Neuronal stem cell (in vitro differentiated cells): ENCODE measurements at places on chromosomes 2 and 18.
A peak's percentile ranks its signal among the peaks of the same experiment; 100 is the strongest.

DNA sequence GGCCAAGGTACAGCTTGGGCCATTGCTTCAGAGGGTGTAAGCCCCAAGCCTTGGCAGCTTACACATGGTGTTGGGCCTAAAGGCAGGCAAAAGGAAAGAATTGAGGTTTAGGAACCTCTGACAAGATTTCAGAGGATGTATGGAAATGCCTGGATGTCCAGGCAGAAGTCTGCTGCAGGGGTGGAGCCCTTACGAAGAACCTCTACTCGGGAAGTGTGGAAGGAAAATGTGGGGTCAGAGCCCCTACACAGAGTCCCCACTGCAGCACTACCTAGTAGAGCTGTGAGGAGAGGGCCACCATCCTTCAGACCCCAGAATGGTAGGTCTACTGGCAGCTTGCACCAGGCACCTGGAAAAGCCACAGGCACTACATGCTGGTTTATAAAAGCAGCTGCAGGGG, 124.2 kb downstream of the RPIA start:
- H3K27ac ChIP-seq: no peak overlapping the region
- H3K36me3 ChIP-seq: no peaks in the 10 kb centered on the region
- H3K27me3 ChIP-seq: peaks cover 2% of the 10 kb centered on the region
- DNase-seq: no peak

- no peak overlapping the region for H3K27ac ChIP-seq
- no peak overlapping the region for H3K4me3 ChIP-seq
- no peaks in the 10 kb centered on the region for H3K27me3 ChIP-seq
These were observed 398.8 kb downstream of the CCDC85A start for GRCh38 chr2:56582570-56582969.

- H3K27me3 ChIP-seq: no peaks in the 10 kb centered on the region
- no peak for DNase-seq
- H3K4me1 ChIP-seq: no peaks in the 10 kb centered on the region
- H3K27ac ChIP-seq: peak overlapping the region; percentile 66
These were observed 230.2 kb downstream of the CELF4 start for GRCh38 chr18:37335409-37335736.

GRCh38 chr2:6793913-6794312, 71.8 kb downstream of the CMPK2 start:
- no peak overlapping the region for H3K4me3 ChIP-seq
- DNase-seq: no peak
- no peaks in the 10 kb centered on the region for H3K27me3 ChIP-seq
- H3K27ac ChIP-seq: no peak overlapping the region

DNA sequence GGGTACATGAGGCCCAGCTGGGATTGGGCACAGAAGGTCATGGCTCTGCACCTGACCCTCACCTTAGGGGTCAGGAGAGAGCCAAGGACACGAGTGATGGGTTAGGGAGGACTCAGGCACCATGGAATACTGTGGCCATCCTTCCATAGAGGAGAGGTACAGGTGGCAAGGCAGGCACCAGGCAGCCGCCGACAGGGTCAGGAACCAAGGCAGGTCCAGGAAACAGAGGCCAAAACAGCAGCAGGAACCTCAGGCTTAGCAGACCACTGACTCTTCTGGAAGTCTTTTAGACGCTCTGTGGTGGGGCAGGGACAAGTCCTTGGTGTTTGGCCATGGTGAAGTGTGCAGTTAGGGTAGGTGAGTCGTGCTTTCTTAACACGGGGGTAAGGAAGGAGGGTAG, 128.0 kb downstream of the NEDD4L start:
- H3K27me3 ChIP-seq: no peaks in the 10 kb centered on the region
- H3K36me3 ChIP-seq: peaks cover 6% of the 10 kb centered on the region
- peaks cover 14% of the 10 kb centered on the region for H3K4me1 ChIP-seq
- no peak overlapping the region for H3K27ac ChIP-seq

GRCh38 chr2:68125821-68126220, 31.9 kb upstream of the PNO1 start:
- no peak for DNase-seq
- H3K4me1 ChIP-seq: no peaks in the 10 kb centered on the region
- H3K27ac ChIP-seq: no peak overlapping the region
- no peak overlapping the region for H3K4me3 ChIP-seq
- H3K27me3 ChIP-seq: no peaks in the 10 kb centered on the region
